ENCODE measurements at places on chromosomes 2 and 18.

DNA sequence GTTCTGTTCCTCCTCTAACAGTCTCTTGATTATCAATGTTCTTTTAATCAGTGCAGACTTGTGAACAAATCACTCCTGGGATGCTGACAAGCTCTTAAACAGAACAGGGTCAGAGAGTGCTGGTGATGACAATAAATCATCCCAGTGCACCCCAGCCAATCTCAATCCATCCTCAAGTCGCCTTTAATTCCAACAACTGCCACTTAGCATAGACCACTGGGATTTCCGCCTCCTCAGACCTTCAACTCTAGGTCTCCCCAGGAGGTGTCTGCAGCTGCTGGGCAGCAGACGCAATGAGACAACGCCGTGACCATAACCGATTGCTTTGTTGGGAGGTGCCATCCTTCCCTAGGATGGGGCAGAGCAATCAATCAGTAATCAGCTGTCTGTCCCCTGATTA, 184.2 kb upstream of the ACAA2 start:
- DNase-seq, result no peak

DNA sequence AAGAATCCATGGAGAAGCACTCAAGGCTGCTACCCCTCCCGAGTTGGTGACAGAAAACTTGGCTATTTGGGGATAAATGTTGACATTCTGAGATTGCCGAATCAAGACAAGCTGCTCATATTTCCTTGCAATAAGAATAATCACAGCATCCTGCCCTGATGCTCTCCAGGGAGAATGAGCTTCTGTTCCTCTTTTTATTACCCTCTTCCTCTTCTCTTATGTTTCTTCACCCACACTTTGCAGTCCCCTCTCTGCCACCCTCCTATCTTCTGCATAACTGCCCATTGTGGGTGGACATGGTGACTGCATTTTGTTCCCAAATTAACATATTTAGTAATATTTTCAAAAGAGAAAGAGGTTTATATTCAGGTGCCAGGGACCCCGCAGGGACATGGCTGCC, 11.9 kb upstream of the MSGN1 start:
- no peak for DNase-seq

DNA sequence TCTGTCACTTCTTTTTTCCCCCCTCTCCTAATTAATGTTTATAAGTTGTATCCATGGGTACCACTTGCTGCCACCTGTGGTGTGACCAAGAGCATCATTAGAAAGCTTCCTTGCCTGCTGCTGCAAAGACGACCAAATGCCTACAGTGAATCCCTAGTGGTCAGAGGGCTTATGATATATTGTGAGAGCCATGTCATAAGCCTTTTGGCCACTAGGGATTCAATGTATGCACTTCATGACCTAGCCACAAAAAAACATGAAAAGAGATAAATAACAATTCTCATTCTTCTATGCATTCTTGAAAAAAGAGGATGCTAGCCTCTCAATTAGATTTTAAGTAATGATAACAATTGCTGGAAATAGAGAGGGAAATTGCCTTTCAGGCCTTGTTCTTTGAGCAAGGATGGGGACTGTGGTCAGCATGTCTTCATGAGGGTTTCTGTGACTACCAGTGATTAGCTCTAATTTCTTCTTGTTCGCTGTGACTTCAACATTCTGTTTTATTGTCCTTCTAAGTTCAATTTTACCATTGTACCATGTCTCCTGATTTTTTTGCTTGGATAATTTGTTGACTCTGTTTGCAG, 435.3 kb downstream of the TGIF1 start:
- no peak for DNase-seq

DNA sequence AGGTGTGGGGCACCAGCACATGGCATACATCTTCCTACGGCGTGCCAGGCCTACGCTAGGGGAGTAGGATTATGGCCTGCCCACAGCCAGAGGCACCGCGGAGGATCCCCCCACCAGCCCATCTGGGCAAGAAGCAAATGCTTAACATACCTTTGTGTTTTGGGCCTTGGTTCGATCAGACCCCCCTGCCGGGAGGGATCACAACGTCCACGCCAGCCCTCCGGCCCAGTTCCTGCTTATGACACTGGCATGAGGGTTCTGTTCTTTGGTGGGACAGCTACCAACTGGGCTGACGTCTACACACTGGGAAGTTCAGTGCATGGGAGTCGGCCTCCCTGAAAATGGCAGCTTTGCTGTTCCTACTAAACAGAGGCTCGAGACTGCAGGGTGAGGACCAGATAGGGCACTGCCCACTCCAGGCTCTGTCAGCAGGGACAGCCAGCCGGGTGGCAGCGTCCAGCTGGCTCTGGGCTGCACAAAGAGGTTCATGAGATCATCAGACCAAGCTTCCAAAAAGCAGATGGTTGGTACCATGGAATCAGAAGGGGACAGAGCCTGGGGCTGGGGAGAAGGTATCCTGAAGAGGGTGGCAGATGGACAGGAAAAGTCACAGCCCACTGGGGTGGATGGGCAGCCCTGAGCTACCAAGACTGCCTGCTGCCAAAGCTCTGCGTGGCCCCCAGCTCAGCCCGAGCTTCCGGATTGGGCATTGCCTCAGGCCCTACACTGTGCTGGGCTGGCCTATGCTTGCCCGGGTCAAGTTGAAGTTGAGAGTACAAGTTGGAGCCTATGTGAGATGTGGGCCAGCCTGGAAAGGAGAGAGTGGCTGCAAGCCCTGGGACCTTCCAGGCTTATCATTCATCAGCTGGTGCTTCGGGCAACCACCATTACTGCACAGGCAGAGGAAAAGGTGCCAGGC, 61.7 kb upstream of the TEX51 start:
- no peak for DNase-seq

DNA sequence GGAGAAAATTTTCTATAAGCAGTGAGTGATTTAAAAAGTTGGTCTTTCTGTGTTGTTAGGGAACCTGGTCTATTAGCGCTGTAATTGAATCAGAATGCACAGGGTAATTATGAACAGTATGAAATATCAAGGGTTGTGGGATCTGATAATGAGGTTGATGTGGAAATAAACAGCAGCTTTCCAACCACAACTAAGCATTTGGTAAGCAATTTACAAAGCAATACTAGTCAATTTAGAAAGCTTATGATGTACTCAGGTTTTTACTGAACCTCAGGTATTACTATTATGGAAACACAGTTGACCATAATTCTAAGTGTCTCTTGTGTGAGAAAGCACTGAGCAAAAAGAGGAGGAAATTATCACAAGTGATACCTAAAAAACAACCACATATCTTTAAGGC, 11.0 kb upstream of the SMCHD1 start:
- DNase-seq, result no peak

- no peak for DNase-seq
Measured at GRCh38 chr2:3622967-3623366, 28.1 kb downstream of the COLEC11 start.

- DNase-seq, result no peak
Measured at GRCh38 chr2:3488855-3489763, 30.2 kb downstream of the ADI1 start.

- DNase-seq, result no peak
Measured at GRCh38 chr2:8606226-8606625, 75.6 kb upstream of the ID2 start.

- no peak for DNase-seq
Measured at GRCh38 chr2:129483366-129483765, 496.1 kb upstream of the RAB6C start.

- no peak for DNase-seq
Measured at GRCh38 chr2:212863185-212863588, 288.2 kb downstream of the IKZF2 start.

DNA sequence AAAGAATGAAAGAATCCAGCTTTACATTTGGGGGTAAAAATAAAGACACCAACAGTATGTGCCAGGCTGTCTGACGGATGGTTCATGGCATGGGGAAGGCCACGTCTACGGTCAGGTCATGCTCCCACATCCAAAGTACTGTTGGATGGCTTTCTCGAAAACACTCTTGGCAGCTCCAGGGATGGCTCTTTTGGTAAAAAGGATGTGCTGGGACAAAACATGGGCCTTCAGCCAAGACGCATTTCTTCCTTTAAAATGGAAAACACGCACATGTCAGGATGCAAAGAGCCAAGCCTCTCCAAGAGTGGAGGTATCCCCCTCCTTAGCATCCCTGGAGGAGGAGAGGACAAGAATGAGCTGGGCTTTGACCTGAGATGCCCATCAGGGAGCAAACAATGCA, 376.5 kb upstream of the KLHL29 start:
- no peak for DNase-seq

GRCh38 chr2:37871456-37872191, 53.5 kb upstream of the RMDN2 start:
- DNase-seq, result no peak

- DNase-seq, result no peak
Measured at GRCh38 chr2:99365661-99366060, 28.5 kb downstream of the EIF5B start.

GRCh38 chr2:232576995-232577394, 26.5 kb downstream of the EIF4E2 start:
- no peak for DNase-seq

GRCh38 chr2:13034861-13035260, 318.1 kb downstream of the TRIB2 start:
- no peak for DNase-seq

GRCh38 chr2:28979576-28980366, 1.3 kb upstream of the TOGARAM2 start:
- no peak for DNase-seq

GRCh38 chr18:43587538-43588153, 310.4 kb upstream of the SYT4 start:
- DNase-seq, result no peak

DNA sequence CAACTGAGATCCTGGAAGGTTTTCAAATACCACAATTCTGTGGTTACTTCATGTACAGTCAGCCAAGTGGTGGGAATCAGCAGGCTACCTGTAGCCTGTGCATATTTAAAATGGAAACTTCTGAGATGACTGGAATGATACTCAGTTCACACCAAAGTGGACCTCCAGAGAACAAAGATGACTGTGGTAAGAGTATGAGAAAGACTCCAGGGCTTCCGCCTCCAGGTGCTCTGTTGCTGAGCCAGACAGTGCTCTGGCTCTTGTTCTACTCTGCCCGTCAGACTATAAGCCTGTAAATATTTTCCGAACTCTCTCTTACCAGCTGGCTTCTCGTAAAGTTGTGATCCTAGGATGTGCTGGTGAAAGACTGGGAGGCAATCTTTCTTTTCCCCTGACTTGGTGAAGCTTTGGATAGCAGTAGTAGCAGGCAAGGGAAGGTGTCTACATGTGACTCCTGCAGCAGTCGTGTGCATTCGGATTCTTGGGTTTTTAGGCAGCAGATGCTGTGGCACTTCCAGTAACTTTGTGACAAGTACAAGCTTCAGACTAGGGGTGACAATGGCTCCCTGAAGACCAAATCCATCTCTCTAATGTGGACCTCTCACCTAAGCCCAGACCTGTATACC, 23.1 kb downstream of the ST3GAL5 start:
- DNase-seq, result no peak

DNA sequence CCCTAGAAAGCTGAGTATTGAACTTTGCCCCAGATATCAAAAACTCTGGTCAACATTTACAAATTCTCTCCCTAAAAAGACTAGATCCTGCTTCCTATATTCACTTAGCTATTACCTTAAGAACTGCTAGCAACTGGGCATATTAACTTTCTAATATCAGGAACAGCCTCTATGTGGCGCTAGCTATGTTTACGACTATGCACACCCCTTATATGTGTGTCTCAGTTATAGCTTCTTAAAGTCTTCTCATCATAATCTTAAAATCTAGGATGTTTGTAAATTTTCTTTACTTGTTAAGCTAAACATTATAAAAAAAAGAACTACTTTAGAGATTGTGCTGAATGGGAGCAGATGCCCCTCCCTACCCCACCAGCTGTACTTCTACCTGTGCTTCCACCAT, 1.7 kb upstream of the STAMBP start:
- DNase-seq, result no peak

- DNase-seq, result no peak
Measured at GRCh38 chr2:224832207-224832606, 116.0 kb upstream of the CCDC195 start.

- no peak for DNase-seq
Measured at GRCh38 chr2:167471332-167471731, 583.1 kb downstream of the XIRP2 start.

DNA sequence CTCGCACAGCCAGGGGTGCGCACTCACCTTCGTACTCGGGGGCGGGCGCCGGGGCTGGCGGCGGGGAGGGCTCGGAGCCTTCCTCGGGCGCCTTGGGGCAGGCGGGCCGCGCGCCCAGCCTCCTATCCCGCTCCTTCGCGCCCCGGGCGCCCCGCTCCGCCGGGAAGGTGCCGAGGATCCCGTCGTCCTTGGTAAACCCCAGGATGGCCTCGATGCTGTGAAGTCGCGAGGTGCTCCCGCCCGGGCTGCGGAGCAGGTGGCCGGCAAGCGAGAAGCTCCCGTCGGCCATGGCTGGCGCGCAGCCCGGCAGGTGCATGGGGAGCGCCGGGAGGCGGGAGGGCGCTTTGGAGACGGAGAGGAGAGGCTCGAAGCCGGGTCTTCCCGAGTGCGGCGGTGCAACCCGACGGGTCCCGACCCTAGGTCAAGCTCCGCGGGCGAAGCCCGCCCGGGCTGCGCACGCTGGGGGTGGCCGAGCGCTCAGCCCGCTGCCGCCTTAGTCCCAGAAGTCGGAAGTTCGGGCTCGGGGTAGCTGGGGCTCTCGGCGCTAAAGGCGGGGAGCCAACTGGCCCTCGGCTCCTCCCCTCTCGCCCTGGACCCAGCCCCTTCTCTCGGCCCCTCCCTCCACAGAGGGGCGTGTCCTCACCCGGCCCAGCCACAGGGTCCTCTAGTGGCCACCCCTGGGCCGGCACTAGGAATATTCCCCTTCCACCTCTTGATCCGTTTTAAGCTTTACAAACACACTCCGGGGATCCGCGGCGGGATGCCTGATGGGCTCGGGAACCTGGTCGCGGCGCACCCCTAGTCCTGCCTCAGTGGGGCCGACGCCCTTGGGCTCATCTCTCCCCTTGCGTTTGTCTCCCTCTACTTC, at the start of gene RAX:
RAX (minus strand) TSS at position 564 of the 868 bp plus-strand sequence; CDS start at position 316, 248 bp downstream.
- no peak for DNase-seq

- DNase-seq, result no peak
Measured at GRCh38 chr2:171490577-171490976, 31.7 kb upstream of the CYBRD1 start.

DNA sequence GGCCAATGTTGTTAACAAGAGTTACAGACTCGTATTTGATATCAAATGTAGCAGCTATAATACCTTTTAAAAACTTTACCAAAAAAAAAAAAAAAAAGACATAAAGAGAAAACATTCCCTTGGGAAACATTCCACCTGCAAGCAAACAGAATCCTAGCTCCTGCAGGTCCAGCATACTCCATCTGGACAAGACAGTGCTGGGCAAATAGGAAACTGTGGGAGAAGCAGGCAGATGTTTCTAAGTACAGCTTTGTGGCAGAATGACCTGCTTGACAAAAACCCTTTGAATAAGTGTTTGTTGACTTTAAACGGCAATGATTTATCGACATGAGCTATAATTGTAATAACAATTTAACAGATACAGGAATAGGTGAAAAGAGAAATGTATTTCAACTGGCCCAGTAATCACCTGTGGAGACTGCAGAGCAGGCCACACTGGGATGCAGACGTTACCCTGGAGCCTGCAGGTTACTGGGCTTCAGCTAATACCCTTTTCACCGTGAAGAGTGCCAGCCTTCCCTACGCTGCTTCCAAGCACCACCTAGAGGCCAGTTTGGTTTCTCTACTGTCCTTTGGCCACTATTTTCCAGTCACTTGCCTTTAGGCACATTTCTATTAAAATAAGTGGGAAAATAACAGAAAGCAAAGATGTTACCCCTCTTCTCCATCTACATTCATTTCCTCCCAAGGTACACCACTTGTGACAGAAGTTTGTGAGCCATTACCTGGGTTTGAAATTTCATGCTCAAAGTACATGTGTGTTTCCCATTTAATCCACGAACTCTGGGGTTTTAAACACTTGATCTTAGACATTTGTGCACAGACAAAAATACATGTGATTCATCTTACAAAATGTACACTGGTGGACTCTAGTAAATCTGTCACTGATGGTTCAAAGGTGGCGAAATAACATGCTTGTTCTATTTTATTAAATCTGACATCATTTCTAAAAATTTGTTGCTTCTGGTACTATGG, 96.9 kb upstream of the ZNF397 start:
- DNase-seq, result no peak
